ENCODE measurements at places on chromosomes 2 and 18.

- no peak for DNase-seq
Measured at GRCh38 chr18:26574958-26575864, 26.9 kb upstream of the KCTD1 start.

- DNase-seq = no peak
Measured at GRCh38 chr2:39948016-39948719, 169.1 kb upstream of the THUMPD2 start.

DNA sequence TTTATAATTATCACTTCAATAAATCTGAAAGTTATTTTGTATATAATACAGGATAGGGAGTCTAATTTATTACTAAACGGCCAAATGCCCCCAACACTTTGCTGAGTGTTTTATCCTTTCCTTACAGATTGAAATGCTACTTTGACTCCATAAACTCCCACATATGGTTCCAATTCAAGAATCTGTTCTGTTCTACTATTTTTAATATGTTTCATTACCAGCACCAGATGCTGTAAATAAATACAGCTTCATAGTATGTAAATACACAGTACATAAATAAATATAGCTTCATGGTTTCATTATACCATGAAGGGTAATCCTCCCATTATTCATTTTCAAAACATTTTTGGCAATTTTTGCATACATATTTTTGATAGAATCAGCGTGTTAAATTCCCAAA is 34.0 kb upstream of the MREG start:
- no peak for DNase-seq

DNA sequence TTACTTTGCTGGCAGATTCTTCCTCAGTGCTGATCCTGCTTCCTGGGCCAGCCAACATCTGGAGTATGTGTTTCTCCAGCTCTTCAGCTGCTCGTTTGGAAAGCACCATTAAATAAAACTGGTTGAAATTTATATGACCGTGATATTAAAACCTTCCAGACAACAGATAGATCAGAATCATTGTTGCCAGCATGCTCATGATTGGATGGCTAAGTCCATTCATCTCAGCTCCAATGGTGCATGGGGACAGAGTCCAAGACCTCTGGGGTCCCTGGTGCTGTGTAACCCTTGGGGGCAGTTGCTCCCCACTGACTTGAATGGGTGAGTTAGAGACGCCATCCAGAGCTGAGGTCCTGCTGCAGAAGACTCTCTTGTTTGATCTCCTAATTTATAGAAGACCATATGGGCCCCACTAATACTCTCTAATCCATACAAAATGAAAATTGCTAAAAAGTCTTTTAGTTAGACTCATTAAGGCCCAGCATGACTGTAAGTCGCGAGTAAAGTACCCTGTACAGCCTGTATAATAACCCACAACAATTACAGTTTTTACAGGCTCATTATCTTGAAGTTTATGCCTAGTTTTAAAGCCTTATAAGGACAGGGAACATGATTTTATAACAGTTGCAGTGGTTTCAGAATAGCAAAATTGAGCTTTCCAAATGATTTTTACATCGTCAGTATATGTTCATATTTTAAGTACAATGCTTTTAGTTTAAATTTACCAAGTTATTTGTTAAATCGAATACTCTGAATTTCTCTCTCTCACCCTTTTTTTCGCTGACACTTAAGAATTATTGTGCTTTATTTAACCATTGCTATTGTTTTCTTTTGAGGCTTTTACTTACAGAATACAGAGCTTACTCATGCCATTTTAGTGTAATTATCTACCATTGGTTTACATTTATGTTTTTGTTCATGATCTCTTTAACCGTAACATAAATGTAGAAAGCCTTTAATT is 60.0 kb downstream of the CABLES1 start:
- no peak for DNase-seq

All from omental fat pad (tissue), 4 donors.